GM23338 (cell line): ENCODE measurements at places on chromosomes 1 and 21. TPM values are rescaled to one million over a fixed set of nuclear protein-coding genes. Genes with fewer than 3 reads are reported as not detected.

DNA sequence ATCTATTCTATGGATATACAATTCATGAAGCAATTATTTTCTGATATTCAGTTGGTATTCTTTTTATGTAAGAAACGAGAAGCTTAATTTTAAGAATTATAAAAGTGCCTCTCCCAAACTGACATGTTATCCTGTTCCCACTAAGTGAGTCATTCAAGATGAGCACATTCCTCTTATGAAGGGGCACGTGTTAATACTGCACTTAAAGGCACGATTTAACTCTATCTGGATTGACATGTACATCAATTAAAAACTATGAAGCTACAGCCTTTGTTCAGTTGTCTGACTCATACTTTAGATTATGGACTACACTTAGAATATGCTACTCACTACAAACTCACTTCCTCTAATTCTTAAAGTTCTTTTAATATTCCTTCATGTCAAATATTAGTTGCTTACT, 111.6 kb downstream of the CYYR1 start:
- DNase-seq = no peak

Gene ESRRG
- polyA plus RNA-seq = 0.66 and 1.2 TPM in 2 replicates

- peak; percentile 89 for DNase-seq
Measured at GRCh38 chr1:216221260-216221700, 202.0 kb downstream of the USH2A start.

Gene LCE1D
- not detected in 2 replicates for polyA plus RNA-seq

GRCh38 chr1:198630863-198631262, 8.0 kb upstream of the PTPRC start:
- DNase-seq = no peak

- DNase-seq = peak; percentile 42
Measured at GRCh38 chr1:79777481-79778219, 771.1 kb upstream of the ADGRL4 start.

- no peak for DNase-seq
Measured at GRCh38 chr21:27277110-27277509, 310.2 kb upstream of the ADAMTS5 start.

DNA sequence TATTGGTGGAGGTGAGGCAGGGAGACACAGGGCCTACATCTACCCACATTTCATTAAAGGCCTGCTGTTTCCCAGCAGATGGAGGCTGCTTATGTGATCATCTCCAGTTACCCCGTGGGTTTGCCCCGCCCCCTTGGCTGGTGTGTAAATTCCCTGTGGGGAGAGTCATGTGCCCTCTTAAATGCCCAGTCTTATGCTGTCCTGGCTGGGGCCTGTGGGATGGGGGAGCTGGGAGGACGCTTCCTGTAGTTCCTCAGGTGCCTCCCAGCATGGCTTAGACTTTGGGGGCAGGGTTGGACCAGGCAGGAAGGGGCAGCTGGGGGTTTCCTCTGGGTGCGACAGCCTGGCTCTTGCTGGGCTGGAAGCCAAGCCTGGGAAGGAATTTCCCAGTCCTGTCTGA, 15.5 kb upstream of the CITED4 start:
- peak; percentile 52 for DNase-seq
